ENCODE measurements at places on chromosomes 12 and 14.

GRCh38 chr12:67034110-67034879 is 234.9 kb upstream of the CAND1 start:
- DNase-seq: no peak

DNA sequence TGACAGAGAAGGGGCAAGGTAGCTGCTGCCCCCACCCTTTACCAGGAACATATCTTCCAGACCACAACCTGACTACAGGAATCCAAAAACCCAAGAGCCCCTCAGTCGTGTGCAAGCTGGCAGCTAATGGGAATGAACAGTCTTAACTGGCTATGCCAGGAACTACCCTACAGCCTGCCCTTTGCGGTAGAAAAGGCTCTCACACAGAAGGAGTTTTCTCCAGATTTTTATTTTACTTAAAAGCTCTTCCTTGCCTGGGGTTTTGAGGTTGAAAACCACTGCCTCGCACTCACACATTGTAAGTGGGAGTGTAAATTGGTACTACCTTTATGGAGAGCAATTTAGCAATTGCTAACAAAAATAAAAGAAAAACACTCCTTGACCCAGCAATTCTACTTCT is 28.3 kb downstream of the PITPNM2 start:
- no peak for DNase-seq

- DNase-seq: no peak
These were observed 23.8 kb downstream of the ZDHHC17 start for GRCh38 chr12:76787689-76788088.

- no peak for DNase-seq
These were observed 142.7 kb downstream of the TTLL5 start for GRCh38 chr14:75803765-75804164.

GRCh38 chr12:111211910-111212757 is 156.8 kb downstream of the PHETA1 start:
- DNase-seq: no peak
